ENCODE measurements at places on chromosomes 12 and 14. TPM values are rescaled to one million over a fixed set of nuclear protein-coding genes. Genes with fewer than 3 reads are reported as not detected.
A peak's percentile ranks its signal among the peaks of the same experiment; 100 is the strongest.

The GPR162 gene
- total RNA-seq = 1.1 TPM

The MED13L gene
- total RNA-seq = 186 TPM

The ISCA2 gene
- total RNA-seq = 22.2 TPM

- DNase-seq = no peak
- no peak overlapping the region for H3K27ac ChIP-seq
Measured at GRCh38 chr12:120590741-120591407, 9.7 kb upstream of the POP5 start.

DNA sequence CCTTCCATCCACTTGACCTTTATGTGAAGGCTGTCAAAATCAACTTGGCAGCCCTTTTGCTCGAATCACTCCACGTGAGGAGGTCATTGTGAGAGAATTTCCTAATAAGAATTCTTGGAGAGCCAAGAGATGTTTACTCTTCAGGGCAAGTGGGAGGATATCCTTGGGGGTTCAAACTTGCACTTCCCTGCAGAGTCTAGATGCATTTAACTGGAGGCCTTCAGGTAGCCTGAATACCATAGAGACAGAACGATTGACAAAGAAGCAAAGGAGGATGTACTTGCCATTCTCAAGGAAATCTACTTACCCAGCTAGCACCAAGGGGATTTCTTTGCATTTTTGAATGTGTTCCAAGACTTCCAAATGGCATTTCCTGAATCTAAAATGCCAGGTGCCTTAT lies 1702.6 kb upstream of the FLRT2 start:
- H3K27me3 ChIP-seq = no peaks in the 10 kb centered on the region
- H3K27ac ChIP-seq = no peak overlapping the region
- H3K4me3 ChIP-seq = peak overlapping the region; percentile 55
- no peaks in the 10 kb centered on the region for H3K36me3 ChIP-seq
- no peaks in the 10 kb centered on the region for H3K4me1 ChIP-seq

DNA sequence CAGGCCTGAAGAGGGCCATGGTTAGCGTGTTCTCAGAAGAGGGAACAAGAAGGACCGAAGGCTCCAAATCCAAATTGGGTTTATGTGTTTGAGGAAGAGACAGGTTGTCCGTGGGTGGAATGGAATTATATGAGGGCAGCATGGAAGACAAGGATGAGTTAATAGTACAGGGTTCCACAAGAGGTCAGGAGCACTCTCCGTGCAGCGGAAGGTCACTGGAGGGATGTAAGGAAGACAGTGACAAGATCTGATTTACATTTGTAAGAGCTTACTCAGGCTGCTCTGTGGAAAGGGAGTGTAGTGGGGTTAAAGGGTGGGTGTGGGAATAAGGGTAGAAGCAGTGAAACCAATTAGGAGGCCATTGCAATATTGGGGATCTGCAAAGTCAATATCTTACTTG lies 97.0 kb downstream of the TPH2 start:
- no peak for DNase-seq
- H3K4me1 ChIP-seq = no peaks in the 10 kb centered on the region
- no peaks in the 10 kb centered on the region for H3K27me3 ChIP-seq
- H3K4me3 ChIP-seq = no peak overlapping the region
- no peak overlapping the region for H3K27ac ChIP-seq

DNA sequence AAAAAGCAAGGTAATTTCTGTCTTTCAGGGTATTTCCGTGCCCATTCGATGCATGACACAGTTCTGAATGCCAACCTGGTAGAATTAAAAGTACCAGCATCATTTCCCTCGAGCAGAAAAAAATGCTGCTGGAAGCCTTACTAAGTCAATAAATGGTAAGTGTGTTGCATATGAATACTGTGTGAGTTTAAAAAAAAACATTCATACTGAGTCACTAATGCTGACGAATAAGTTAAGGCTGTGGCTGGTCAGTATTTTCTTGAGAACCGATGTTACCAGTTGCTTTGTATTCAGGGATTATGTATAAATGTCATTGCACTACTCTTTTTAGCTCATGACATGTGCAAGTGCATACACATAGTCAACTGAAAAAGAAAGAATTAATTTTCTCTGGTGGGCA lies 710.2 kb downstream of the TRHDE start:
- H3K4me1 ChIP-seq = no peaks in the 10 kb centered on the region
- H3K27ac ChIP-seq = no peak overlapping the region
- H3K4me3 ChIP-seq = no peak overlapping the region
- H3K36me3 ChIP-seq = no peaks in the 10 kb centered on the region
- no peaks in the 10 kb centered on the region for H3K27me3 ChIP-seq
- DNase-seq = no peak

DNA sequence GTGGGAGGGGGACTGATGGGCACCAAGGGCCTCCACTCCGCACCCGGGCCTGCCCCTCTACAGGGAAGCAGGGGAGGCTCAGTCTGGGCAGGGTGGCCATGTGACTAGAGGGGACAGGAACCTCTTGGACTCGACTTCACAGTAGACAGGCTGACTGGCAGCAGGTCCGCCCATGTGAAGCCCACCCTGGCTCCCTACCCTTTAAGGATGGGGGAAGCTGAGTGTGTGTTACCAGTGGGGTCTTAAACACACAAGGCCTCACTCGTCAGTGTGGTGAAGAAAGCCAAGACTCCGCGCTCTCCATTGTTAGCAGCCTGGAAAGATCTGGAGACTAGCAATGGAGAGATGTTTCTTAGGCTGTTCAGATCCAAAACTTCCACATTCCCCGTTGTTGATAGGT lies 52.4 kb downstream of the ANAPC7 start:
- no peaks in the 10 kb centered on the region for H3K27me3 ChIP-seq
- no peaks in the 10 kb centered on the region for H3K4me1 ChIP-seq
- H3K4me3 ChIP-seq = no peak overlapping the region

All from thoracic aorta (tissue), 2 donors.